ENCODE measurements at places on chromosomes 16 and 17.
A peak's percentile ranks its signal among the peaks of the same experiment; 100 is the strongest.

DNA sequence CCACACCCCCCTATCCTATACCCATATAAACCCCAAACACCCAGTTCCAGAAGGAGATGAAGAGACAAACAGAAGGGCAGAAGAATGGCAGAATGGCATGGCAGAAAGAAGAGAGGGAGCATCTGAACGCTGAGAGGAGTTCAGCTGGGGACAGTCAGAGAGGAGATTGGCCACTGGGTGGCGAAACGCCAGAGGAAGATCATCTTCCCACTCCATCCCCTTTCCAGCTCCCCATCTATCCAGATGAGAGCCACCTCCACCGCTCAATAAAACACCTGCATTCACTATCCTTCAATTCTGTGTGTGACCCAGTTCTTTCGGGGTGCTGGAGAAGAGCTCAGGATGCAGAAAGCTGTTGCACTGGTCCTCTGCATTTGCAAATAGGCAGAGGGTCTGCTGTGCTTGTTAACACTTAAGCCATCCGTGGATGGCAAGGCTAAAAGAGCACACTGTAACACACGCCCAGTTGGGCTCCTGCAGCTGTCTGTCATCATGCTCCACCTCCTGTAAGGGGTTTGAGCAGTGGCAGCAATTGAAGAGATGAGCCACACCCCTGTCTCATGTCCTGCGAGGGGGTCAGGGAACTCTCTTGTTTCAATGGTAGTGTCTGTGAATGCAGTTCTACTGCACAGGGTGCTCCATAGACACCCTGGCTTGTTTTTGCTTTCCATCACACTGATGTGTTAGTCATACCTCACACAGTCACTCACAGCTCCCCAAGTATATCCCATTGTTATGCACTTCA is 1034.8 kb upstream of the RBFOX1 start:
- DNase-seq, result no peak

GRCh38 chr16:23269248-23269953 is 32.7 kb upstream of the SCNN1B start:
- no peak for DNase-seq

DNA sequence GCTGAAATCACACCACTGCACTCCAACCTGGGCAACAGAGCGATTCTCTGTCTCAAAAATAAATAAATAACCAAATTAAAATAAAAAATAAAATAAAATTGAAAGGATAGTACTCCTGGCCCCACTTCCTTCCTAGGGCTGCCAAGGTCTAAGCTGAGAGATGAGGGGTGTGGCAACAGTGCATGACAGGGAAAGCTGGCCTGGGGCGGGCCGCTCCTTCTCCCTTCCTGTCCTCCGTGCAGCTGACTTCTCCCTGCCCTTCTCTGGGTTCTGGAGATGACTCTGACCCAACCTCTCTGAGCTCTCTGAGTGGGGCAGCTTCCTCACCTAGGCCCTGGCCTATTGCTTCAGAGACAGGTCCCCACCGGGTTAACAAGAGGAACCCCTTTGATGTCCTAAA is 8.7 kb upstream of the SLC25A39 start:
- DNase-seq, result no peak

DNA sequence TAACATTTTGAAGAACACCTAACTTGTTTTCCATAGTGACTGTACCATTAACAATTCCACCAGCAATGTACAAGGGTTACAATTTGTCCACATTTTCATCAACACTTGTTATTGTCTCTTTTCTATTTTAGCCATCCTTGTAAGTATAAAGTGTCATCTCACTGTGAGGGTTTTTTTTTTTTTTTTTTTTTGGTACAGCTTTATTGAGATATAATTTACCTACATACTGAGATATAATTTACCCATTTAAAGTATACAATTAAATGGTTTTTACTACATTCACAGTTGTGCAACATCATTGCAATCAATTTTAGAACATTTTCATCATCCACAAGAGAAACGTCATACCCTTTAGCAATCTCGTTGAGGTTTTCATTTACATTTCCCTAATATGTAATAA is 17.9 kb upstream of the TMIGD1 start:
- no peak for DNase-seq

DNA sequence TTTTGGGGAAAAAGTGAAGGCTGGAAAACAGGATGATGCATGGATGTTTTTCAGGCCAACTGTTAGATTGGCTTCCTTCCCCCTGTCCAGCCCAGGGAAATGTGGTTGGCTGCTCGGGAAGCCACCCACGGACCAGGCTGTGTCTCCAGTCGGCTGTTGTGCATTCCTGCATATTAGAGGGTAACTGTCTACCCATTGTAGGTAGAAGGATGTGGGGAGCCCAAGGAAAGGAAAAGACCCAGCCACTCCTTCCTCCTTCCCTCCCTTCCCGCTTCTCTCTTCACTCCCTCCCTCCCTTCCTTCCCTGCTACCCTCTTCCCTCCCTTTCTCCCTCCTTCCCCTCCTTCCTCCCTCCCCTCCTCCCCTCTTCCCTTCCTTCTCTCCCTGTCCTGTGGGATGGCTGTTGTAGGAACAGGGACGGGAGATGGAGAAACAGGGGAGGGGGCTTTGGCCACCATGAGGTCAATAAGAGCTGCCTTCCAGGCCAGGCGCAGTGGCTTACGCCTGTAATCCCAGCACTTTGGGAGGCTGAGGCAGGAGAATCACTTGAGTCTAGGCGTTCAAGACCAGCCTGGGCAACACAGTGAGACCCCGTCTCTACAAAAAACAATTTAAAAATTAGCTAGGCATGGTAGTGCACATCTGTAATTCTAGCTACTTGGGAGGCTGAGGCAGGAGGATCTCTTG is 16.9 kb downstream of the SYT17 start:
- DNase-seq, result no peak

GRCh38 chr16:49108611-49109010 is 173.0 kb downstream of the CBLN1 start:
- no peak for DNase-seq

GRCh38 chr17:30346221-30346795 is 12.5 kb upstream of the TMIGD1 start:
- DNase-seq, result no peak

- no peak for DNase-seq
Observed at GRCh38 chr16:56457927-56458470, 6.6 kb downstream of the OGFOD1 start.

DNA sequence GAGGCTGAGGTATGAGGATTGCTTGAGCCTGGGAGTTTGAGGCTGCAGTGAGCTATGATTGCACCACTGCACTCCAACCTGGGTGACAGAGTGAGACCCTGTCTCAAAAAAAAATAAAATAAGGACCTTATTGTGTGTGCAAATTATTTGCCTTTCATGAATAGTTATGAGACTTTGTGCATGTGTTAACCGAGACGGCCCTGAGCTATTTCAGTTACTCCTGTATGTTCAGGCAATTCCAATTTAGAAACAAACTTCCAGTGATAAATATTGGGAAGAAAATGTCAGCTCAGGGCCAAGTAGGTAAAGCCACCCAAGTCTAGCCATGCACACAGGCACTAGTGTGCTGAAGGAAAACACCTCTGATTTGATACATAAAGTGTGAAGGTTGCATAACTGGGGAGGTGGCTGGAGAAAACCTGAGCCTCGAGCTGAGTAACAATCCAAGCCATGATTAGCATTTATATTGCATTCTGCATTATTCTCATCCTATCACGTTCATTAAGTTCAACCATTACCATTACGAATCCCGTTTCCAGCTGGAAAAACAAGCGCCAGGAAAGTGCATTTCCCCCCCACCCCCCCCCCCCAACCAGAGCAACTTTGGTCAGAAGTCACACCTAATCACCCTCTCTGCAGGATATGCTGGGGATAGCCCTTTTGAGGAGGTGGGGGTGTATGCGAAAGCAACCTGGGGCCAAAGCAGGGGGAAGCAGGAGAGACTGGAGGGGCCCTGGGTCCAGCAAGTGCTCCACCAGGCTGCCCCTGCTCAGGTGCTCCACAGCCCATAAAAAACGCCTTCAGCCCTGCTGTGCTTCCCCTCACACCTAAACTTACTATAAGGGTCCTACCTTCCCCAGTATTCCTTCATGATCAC is 18.6 kb upstream of the ENDOV start:
- DNase-seq, result no peak

DNA sequence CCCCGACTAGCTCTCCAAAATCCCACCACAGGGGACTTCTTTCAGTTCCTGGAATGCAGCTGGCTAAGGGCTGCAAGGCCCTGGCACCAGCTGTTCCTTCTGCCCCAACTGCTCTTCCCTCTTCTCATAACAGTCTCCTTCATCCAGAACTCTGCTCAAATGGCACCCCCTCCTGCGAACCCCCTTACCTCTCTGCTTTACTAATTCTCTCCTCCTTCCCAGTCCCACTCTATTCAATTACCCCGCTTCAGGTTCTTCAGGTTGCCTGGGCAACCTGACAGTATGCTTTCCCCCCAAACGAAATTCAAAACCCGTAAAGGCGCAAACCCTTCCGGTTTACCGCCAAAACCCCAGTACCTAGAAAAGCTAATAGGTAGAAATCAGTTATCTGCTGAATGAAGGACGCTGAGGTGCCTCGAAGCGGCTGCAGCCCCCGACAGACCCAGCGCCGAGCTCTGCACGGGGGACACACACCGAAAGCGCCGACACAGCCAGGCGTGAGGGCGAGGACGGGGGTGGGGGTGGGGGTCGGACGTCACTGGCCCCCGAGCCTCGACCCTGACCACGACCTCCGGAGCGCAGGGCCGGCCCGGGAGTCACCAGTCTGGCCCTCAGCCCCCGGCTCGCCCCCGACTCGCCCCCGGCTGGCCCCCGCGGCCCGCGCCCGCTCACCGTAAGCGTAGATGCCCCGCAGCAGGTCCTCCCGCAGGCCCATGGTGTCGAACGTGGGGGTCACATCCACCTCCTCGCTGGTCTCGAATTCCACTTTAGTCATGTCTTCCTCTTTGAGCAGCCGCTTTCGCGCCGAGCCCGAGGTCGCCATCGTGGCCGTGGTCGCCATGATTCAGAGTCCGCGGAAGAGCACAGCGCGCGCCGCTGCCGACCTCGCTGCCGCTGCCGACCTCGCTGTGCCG is 550 bp downstream of the EIF4A3 start:
- DNase-seq, result peak; percentile 27

- no peak for DNase-seq
Observed at GRCh38 chr17:15267996-15268395, 2.9 kb upstream of the PMP22 start.

DNA sequence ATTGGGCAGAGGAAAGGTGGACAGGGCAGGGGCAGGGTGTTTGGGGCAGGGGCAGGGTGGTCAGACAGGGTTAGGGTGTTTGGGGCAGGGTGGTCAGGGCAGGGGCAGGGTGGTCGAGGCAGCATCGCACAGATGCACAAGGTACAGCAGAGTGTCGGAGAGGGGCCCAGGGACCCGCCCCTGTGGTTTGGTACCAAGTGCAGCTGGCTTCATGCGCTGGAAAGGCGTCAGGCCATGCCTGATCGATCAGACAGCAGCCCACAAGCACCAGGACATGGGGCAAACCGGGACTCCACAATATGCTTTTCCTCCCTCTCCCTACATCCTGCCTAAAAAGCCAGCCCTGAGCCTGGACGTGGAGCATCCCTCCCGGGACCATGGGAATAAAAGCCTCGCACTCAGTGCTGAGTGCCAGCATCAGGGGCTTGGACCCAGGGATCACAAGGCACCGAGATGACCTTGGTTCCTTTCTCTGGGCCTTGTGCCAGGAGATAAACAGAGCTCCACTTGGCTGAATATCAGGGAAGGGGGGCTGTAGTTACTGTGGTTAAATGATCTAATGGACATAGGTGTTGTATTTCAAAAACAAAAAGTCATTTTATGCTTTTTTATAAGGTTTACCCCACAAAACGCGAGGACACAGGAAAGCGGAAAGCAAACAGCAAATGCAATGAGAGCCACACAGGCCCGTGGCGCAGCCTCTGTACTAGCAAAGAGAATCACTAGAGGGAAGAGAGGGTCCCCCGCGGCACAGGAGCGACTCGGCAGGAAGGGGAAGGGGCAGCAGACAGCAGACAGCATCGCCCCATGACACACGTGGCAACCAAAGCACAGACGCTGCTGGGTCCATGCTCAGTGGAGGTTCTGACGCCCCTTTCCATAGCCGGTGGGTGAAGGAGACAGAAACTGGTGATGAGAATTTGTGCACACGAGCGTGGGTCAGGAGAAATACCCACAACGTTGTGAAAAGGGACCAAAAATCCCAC is 5.3 kb upstream of the HEXD start:
- no peak for DNase-seq

DNA sequence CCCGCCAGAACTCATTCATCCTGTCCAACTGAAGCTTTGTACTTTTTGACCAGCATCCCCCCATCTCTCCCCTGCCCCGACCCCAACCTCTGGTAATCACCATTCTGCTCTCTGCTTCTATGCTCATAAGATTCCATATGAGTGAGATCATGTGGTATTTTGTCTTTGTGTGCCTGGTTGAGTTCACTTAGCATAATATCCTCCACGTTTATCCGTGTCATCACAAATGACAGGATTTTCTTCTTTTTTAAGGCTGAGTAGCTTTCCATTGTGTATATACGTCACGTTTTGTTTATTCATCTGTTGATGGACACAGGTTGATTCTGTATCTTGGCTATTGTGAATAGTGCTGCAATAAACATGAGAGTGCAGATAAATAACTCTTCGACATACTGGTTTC is 278.9 kb downstream of the SNX29 start:
- no peak for DNase-seq

DNA sequence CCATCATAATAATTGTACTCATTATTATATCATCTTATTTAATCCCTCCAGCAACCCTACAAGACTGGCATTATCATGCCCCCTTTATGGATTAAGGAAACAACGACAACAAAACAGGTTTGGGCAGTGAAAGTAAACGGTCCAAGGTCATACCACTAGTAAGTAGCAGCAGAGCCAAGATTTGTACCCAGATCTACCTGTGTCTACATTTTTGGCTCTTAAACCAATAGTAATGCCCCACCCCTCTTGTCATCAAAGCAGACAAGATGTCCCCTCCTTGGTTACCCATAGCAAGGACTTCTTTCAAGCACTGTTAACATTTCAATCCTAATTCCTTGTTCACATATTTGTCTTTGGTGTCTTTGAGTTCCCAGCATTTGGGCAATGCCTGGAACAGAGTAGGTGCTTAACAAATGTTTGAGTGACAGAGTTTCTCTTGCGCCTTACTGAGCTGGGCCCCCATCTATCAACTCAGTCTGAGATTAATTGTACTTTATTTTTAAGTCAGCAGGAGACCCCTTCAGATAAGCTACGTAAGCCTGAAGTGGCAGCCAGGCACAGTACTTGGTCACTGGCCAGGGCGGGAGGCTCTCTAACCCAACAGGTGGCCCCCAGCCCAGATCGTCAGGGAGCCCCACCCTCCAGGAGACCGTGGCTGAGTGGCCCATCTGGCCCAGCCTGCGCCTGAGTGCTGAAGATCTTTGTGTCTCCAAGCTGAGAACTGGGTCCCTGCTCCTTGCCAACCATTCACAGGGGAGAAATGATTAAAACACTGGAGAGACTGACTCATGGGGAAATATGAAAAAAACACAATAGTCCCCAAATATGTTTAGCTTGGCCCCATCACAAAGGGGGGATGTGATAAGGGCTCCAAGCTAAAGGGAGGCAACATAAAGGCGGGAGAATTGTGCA is 75.8 kb downstream of the AXIN2 start:
- no peak for DNase-seq

- DNase-seq, result peak; percentile 86
Observed at GRCh38 chr17:50919321-50920040, 53.3 kb upstream of the TOB1 start.

- DNase-seq, result no peak
Observed at GRCh38 chr17:10270258-10270657, 71.9 kb upstream of the GAS7 start.

- DNase-seq, result no peak
Observed at GRCh38 chr17:27596566-27597187, 34.3 kb upstream of the LGALS9 start.

Measured in naive thymus-derived CD4-positive, alpha-beta T cell (primary cell).